Mucosa of descending colon (tissue), 3 donors: ENCODE measurements at places on chromosomes 11 and 22.
A peak's percentile ranks its signal among the peaks of the same experiment; 100 is the strongest.

GRCh38 chr11:47003180-47003877 is 66.8 kb downstream of the CSTPP1 start:
- no peak for DNase-seq

- DNase-seq = no peak
Observed at GRCh38 chr11:67496113-67496512, 9.1 kb downstream of the PITPNM1 start.

GRCh38 chr11:45041596-45041995 is 90.9 kb upstream of the TP53I11 start:
- no peak for DNase-seq

GRCh38 chr11:106961518-106961917 is 56.8 kb downstream of the GUCY1A2 start:
- no peak for DNase-seq

GRCh38 chr11:47369676-47370075 is 8.7 kb downstream of the SPI1 start:
- no peak for DNase-seq

DNA sequence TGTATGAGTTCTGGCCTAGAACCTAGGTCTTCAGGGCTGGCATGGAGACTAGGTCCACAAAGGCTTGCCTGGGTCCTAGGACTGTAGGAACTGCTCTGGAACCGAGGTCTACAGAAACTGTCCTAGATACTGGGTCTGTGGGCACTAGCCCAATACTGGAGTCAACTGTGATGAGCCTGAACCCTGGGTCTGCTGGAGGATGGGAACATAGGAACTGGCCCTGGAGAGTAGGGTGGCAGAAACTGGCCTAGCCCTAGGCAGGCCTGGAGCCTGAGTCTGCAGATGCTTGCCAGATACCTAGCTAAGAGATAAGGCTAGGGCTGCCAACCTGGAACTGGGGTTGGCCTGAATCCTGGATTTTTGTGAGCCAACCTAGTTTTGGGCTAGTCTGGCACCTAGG is 19.2 kb upstream of the GLYATL2 start:
- DNase-seq = no peak

DNA sequence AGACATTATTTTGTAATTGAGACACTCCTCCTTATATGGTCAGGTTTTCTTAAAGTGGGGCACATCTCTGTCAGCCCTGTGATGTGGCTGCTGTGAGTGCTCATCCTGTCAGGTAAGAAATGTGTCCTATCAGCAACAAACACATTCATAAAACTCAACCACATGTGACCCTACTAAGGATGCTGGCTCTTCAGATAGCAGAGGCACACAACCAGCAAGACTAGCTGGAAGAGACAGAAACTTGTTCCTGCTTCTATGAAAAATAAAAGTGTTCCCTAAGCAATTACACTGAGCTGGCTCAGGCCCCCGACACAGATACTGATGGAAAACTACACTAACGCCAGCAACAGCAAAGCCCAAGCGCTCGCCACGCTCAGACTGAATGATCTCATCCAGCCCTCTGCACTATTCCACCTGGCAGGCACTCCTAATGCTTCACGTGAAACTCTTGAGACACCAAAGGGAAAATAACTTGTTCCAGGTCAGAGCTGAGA is 49.8 kb upstream of the CYP2D6 start:
- no peak for DNase-seq

- no peak for DNase-seq
Observed at GRCh38 chr11:114610550-114610949, 15.0 kb upstream of the NXPE4 start.

DNA sequence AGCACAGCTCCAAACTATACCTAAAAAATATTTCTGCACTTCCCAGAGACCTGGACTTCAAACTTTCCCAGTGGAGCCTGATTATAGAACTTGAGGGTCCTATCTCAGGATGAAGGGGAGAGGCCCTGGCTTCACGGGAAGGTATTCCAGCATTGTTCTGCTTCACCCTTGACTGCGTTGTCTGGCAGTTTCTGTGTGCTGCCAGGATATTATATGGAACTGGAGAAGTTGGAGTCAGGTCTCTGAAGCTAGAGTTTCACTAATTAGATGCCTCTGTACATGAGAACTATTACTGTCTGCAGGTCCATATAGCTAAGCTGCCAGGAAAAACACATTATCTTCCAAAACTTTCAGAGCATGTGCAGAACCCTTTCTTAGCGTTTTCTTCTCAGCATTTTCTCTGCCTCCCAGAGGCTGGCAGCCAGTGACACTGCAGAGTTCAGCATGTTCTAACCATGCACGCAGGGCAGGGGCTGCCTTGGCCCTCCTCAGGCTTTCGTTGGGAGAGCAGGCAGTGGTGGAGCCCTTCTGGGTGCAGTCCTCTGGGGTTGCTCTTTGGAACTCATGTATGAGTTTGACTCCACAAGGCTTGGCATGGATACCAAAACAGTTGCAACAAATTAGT is 99.3 kb downstream of the CWC15 start:
- DNase-seq = no peak

- no peak for DNase-seq
Observed at GRCh38 chr11:134332189-134332631, 422 bp downstream of the GLB1L2 start.

- no peak for DNase-seq
Observed at GRCh38 chr22:42885446-42885845, 28.4 kb upstream of the ARFGAP3 start.

GRCh38 chr22:19271856-19272535 is 19.5 kb downstream of the CLTCL1 start:
- no peak for DNase-seq

DNA sequence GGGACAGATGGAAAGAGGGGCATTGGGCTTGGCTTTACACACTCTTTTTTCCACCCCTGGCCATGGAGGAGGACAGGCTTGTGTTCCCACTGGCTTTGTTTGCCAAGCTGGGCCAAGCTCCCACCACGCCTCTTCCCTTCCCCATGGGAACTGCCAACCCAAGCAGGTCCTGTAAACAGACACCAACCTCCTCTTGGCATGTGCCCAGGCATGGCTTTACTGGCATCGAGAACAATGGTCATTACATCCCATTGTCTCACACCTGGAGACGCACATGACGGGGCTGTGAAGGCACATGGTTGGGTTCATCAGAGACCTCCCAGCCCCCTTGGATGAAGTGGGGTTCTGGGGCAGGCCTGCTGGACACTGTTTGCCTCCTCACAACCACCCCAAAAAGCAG is 11.7 kb downstream of the SEC14L3 start:
- DNase-seq = peak; percentile 42

DNA sequence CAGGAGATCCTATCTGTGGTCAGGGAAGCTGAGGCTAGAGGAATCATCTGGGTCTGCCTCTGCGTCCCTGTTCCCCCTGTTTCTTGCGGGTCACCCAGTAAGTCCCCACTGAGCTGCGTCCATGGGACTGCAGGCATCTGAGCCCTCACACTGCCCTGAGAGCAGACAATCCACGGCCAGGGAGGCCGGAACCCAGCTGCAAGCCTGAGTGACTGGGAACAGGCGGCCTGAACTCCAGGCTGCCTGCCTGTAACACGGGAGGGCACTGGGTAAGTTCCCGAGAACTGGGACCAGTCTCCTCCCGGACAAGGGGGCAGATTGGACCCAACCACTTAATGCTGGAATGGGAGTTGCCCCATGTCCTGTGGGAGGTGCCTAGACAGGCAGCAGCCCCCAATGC is 727.4 kb downstream of the BRD1 start:
- no peak for DNase-seq

DNA sequence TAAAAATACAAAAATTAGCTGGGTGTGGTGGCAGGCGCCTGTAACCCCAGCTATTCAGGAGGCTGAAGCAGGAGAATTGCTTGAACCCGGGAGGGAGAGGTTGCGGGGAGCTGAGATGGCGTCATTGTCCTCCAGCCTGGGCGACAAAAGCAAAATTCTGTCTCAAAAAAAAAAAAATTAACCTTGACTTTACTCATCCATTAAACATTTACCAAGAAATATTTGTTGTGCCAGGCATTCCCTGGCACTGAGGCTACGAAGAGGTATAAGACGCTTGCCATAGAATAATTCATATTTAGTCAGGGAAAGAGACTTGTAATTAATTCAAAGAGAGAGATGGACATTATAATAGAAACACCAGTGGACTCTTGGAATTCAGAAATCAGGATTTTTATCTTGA is 13.2 kb upstream of the PAFAH1B2 start:
- DNase-seq = no peak

DNA sequence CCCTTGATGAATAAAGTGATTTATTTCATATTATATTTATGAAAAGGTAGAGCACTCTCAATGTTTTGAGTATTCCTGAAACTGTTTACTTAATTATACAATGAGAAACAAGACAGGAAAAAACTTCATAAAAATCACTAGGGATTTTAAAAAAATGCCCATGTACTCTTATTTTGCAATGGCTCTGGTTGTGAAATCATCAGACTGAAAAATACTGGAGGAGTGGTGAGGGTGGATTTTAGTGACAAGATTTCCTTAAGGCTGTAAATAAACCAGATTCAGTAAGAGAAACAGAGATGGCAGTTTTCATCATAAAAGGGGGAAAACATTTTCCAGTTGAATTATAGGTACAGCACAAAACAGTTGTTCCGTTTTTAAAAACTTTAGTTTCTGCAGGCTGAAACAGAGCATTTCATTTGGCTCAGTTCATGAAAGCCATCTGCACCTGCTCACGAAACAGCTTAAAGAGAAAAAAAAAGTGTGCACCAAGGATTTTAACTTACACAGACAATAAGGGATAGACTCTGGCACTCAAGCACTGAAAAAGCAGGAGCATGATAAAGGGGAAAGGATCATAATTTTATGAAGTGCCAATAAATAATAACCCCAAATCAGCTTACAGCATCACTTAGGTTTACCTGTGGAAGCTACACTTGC is 100.7 kb downstream of the MAML2 start:
- no peak for DNase-seq

- DNase-seq = no peak
Observed at GRCh38 chr22:49468487-49469198, 359.0 kb downstream of the BRD1 start.
